ENCODE measurements at places on chromosomes 16 and 17. TPM values are rescaled to one million over a fixed set of nuclear protein-coding genes. Genes with fewer than 3 reads are reported as not detected.

- DNase-seq, result peak; percentile 30
Observed at GRCh38 chr16:73670836-73671820, 623.2 kb upstream of the ZFHX3 start.

Gene CHST6
- 11.4 TPM for polyA plus RNA-seq

- no peak for DNase-seq
Observed at GRCh38 chr17:51742571-51742970, 415.9 kb downstream of the CA10 start.

DNA sequence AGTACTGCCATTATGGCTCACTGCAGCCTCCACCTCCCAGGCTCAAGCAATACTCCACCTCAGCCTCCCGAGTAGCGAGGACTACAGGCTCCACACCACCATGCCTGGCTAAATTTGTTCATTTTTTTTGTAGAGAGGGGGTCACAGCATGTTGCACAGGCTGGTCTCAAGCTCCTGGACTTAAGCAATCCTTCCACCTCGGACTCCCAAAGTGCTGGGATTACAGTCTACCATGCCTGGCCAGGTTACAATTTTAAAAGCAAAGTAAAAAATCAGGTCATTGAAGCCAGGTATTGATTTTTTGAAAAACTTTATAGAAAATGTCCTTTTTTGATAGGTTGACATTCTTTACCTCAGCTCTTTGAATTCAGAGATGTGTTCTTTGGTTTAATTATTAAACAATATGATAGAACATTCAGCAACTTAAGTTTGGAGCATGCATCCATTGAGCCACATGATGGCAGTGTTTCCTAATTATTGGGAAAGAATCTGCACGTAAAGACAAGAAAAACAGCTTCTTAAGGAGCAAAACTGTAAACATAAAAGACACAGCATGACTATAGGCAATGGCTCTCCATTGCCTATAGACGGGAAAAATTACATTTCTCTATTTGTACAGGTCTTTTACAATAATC is 1.7 kb upstream of the SLC16A11 start:
- peak; percentile 66 for DNase-seq

DNA sequence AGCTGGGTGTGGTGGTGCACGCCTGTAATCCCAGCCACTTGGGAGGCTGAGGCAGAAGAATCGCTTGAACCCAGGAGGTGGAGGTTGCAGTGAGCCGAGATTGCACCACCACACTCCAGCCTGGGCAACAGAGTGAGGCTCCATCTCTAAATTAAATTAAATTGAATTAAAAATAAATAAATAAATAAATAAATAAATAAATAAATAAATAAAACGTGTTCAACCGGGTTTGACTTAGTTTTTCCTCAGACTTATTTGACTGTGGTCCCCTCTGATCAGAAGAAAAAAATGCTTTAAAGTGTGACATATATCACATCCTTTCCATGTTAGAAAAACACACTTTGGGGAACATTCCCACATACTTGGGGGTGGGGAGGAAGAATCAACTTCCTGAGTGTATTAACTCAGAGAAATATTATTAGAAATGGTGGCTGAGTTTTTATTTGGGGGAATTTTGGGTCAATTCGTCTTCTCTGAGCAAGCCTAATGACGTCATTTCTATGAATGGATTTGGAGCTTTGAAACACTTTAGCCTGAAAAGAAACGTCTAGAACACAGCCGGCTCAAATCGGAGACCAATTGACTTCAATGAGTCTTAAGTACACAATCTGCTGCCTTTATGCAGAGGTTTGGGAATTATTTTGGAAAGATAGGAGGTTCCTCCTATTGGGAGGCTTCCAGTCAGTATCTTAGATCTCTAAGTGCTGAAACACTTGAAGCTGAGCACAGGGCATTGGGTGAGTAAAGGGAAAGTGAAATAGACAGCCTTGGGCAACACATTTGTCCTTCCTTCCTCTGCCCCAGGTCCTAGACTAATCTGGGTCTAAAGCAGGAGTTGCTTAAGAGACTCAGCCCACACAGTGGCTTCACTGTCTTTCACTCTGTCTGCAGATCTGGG is 132.6 kb downstream of the PITPNC1 start:
- DNase-seq, result no peak

GRCh38 chr16:10616756-10617640 is 36.6 kb upstream of the EMP2 start:
- DNase-seq, result peak; percentile 83

Gene WFIKKN2
- polyA plus RNA-seq, result 16.9 TPM

GRCh38 chr16:64180136-64180900 is 941.5 kb downstream of the CDH11 start:
- DNase-seq, result no peak

DNA sequence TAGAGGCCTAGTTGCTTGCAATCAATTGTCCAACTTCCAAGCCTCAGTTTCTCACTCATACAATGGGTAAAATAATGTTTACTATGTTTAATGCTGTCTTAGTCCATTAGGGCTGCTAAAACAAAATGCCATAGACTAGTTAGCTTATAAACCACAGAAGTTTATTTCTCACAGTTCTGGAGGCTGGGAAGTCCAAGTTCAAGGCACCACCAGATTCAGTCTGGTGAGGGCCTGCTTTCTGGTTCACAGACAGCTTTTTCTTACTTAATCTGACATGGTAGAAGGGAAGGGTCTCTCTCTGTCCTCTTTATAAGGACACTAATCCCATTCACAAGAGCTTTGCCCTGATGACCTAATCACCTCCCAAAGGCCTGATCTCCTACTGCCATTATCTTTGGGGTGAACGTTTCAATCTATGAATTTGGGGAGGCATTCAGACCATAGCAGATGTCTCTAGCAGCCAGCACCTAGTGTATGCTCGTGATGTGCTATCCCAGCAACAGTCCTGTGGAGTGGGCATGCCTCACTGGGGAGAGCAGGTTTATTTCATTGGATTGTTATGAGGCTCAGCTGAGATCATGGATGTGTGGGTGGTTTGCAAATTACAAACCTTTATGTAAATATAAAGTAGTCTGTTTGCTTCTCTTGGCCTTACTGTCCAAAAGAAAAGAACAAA is 25.2 kb downstream of the YPEL2 start:
- no peak for DNase-seq

Gene UTS2R
- 0.32 TPM for polyA plus RNA-seq

- DNase-seq, result no peak
Observed at GRCh38 chr16:15605839-15606517, 37.0 kb downstream of the MARF1 start.

Gene NPIPA1
- polyA plus RNA-seq, result 212 TPM

Measured in spinal cord (tissue), 10 donors.